ENCODE measurements at places on chromosomes 11 and 22.

DNA sequence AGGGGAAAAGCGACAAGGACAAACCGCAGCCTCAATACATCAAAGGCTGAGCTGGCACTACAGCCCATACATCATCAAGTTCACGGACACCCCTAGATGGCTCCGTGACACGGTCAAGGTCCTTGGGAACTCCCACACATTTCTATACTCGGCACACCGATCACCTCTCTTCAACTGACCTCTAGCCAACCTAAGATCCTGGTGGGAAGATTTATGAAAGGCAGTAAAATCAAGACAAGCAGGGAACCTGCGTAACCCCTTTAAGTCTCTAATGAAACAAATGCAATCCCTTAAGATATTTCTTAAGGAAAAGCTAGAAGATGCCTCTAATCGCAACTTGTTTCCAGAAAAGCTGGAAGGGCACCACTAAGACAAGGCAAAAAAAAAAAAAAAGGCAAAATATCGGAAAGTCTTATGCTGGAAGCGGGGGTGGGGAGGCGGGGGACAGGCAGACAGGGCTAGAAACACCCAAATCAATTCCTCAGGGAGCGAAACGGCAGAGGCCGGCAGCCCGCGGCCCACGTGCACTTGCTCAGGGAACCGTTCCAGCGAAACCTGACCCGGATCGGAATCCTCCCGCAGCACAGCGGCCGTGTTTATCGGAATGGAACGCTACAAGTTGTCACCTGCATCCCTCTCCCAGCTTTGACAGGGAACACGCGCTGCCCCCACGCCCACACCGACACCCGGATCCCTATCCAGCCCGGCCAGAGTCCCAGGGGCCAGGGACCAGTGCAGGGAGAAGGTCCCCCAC lies 1.4 kb downstream of the ARHGAP20 start:
- no peak for DNase-seq

- DNase-seq = no peak
These were observed 61.6 kb upstream of the KCNQ1OT1 start for GRCh38 chr11:2761131-2762030.

- DNase-seq = no peak
These were observed 11.9 kb downstream of the CHRM1 start for GRCh38 chr11:62909107-62909894.

GRCh38 chr11:13313005-13313819 lies 35.6 kb downstream of the BMAL1 start:
- DNase-seq = no peak

GRCh38 chr11:71962428-71963038 lies 33.7 kb downstream of the RNF121 start:
- no peak for DNase-seq

DNA sequence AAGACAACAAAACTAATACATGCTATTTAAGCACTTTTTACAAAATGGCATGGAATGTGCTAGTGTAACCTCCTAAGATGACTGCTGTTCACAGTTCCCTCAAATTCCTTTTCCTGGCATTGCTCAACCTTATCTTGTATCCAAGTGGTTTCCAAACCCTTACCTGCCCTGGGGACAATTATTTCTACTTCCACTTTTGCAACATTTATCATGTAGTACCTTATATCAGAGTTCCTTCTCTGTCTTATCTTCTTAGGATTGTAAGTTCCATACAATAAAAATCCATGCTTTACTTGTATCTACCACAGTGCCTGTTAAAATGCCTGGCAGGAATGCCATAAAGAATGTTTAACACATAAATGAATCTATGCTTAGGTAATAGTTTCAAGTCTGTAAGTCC lies 109.2 kb upstream of the MTMR2 start:
- DNase-seq = no peak

DNA sequence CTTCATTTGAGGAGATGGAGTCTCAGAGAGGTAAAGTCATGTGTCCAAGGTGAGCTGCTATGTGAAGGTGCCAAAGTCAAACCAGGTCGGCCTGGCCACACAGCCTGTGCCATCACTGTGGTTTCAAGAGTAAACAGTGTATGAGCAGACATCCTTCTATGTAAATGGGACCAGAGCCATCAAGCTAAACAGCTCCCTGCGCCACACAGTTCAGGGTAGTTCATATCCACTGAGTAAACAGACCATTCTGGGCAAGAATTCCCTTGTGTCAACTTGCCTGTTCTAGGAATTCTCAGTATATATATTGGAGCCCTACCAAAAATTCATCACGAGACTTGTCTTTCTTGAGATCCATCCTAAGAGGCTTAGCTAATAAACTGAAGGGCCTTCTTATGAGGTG lies 77.5 kb downstream of the AMOTL1 start:
- DNase-seq = no peak

DNA sequence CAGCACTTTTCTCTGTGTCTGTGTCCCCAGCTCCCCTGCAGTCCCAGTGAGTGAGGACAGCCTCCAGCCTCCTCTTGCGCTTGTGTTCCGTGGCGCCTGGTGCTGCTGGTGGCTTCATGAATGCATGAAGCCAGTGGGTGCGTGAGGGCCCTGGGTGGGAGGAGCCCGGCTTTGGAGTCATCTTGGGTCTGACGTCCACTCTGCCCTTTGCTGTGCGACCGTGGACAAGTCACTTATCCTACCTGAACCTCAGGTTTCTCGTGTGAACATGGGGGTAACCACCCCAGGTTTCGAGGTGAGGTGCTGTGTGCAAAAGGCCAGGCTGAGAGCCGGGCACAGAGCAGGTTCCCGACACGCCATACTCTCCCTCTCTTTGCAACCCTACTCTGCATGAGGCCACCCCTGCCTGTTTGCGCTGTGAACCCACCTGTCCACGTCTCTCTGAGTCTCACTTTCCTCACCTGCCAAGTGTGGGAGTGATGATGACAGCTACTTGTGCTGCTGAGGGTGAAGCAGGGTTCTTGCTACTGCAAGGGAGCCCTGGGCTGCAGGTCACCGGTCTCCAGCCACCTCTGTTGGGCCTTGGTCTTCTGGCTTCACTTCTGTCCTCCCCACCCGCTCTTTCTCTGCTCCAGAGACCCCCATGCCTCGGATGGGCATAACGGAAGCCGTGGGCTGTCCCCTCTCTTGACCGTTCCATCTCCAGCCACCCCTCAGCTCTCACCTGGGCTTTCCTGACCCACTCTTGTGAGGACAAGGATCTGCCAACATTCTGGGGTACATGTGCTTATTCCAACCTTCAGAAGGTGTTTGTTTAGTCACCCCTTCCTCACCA lies 537.6 kb downstream of the TBC1D22A start:
- no peak for DNase-seq

DNA sequence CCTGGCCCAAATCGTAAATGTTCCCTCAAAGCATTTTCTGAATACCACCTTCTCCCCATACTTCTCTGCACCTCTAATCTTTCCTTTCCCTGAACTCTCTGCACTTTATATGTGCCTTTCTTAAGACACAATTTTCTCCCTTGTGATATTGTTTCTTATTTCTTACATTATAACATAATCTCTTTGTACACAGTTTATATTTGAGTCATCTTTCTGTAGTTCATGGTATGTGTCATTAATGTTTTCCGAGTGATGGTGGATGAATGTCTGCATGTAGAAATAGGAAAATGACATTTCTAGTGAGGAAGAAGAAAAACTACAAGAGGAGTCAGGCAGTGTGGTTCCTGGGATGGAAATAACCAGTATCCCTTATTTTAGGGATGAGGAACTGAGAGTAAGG lies 5.5 kb downstream of the ACRV1 start:
- DNase-seq = no peak

DNA sequence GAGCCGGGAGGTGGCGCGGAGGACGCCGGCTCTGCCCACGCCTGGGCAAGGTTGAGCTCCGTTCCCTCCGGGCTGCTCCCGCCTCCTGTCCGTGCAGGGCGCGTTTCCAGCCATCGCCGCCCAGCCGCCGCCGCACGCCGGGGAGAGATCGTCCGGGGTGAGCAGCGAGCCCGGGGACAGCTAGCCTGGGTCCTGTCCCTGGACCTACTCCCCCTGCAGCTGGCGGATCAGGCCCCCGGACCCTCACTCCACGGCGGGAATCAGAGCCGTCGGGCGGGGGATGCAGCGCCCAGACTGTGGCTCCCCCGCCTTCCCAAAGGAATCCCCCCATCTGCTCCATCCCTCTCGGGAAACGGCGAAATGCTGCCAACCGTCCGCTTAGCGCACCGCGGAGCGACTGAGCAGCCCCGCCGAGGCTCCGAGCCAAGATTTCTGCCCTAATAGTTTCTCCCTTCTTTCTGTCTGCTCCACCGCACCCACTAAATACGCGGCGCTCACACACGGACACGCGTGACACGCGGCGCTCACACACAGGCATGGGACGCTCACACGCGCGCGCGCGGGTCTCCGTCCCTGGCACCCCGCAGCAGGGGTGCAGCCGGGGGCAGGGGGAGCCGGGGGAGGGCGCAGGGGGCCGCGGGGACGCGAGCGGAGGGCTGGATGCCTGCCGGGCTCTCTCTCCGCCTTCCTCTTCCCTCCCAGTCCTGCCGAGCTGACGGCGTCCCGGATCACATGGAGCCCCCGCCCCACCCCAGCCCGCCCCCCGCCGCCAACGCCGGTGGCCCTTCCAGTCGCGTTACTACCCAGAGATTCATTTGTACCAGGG lies at the start of gene KCNJ5:
KCNJ5 (plus strand) TSS at position 814 of the 826 bp plus-strand sequence. CDS start 19,918 bp downstream, outside the sequence.
- no peak for DNase-seq

DNA sequence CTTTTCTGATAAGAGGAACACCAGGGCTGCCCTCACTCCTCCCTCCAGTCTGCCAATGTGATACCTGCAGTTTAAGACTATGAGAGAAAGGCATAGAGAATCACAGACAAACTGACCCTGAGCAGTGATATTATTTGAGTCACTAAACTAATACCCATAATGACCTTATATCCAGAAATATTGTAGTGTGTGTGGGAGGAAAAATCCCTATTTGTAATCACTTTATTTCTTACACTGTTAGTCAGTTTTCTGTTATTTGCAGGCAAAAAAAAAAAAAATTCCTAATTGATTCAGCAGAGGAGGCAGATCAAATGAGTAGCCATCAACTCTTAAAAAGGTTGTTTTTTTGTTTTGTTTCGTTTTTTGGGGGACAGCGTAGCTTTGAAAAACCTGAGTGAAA lies 82.5 kb downstream of the MAML2 start:
- no peak for DNase-seq

GRCh38 chr22:24512043-24512442 lies 16.9 kb downstream of the UPB1 start:
- no peak for DNase-seq

GRCh38 chr11:65114538-65115171 lies 2.8 kb downstream of the ZNHIT2 start:
- DNase-seq = no peak

GRCh38 chr22:11629661-11630385 lies 3898.2 kb upstream of the OR11H1 start:
- DNase-seq = no peak

DNA sequence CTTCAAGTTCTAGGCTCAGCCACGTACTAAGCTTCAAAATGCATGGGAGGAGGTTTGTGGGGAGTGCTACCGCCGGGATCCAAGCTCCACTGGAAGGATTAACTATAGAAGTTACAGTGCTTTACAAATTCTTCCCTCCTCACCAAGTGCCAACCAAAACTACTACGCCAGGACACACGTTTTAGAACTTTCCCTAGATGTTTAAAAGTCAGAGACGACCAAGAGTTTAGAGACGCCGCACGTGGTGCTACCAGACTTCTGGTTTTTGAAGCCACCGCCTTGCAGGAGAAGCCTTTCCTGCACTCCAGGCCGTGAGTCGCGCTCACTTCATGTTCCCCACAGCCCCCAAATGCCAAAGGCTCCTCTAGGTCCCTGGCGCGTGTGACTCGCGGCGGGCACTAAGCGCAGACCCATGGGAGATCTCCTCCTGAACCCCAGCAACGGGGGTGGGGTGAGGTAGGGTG lies 734 bp downstream of the SNU13 start:
- DNase-seq = no peak

- DNase-seq = no peak
These were observed 42.6 kb downstream of the PPP2R1B start for GRCh38 chr11:111723595-111723994.

- no peak for DNase-seq
These were observed 143.5 kb downstream of the MSANTD4 start for GRCh38 chr11:105878510-105878909.

- DNase-seq = no peak
These were observed 14.2 kb downstream of the TSPAN18 start for GRCh38 chr11:44740967-44741366.

GRCh38 chr11:1556278-1556902 lies 15.7 kb downstream of the DUSP8 start:
- DNase-seq = no peak

DNA sequence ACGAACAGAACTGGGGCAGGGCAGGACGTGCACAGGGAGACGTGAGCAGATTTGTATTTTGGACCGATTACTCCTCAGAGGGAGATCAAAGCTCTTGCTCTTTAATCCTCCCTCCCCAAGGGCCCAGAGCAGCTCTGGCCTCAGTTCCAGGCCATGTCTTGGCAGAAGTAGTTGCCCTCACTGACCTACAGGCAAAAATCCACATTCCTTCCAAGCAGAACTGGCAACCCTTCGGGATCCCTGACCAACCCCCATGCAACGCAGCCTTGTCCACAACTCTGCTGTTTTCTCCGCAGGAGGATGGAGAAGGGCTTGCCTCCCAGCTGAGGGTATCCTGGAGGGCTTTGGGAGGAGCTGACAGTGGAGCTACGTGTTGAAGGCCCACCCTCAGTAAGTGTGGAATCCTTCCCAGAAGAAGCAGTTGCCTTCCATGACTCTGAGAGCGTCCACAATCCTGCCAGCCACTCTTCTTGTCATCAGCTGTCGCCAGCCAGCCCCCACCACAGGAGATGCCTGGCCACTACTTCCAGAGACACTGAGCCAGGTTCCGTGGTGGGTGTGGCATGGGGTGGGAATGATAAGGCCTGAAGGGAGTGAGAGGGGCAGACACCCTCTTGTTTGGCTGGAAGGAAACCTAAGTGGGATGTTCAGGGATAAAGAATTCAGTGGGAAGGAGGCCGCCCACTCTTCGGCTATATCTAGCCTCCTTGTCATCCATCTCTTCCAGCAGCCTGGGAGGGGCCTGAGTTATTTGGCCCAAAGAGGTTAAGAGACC lies 68.1 kb downstream of the PDE2A start:
- DNase-seq = no peak

DNA sequence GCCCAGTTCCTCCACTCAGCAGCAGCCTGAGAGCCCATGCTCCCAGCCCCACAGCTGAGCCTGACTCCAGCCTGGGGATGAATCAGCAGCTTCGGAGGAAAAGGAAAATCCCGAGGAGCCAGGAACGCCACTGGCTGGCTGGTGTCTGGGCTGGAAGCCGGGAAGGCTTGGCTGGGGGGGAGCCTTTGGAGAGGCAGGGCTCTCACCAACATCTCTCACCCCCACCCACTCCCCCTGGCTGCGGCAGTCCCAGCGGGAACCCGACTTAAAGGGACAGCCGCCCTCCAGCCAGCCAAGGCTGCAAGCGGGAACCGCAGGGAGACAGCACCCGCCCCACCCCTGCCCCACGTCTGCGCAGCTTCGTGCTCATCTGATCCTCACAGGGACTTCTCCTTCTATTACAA lies 28.4 kb downstream of the KIAA0930 start:
- no peak for DNase-seq

GRCh38 chr11:39120890-39121289 lies 2338.6 kb downstream of the LRRC4C start:
- no peak for DNase-seq

DNA sequence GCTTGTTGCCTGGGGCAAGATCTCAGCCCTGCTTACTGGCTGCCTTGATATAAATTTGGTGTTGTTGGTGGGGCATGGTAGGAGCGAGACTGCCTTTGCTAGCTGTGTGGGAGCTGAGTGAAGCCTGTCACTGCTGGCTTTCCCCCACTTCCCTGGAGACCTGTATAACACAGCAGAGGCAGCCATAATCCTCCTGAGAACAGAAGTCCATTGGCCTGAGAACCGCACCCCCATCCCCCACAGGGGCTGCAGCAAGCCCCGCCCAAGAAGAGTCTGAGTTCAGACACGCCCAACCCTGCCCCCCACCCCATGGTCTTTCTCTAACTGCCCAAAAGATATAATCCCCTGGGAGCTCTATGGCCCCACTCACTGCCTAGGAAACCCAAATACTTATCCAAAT lies 39.2 kb upstream of the ARHGAP42 start:
- DNase-seq = no peak

All from activated CD4-positive, alpha-beta T cell treated with anti-CD3 and anti-CD28 coated beads for 1 hour (primary cell).